Psoas muscle (tissue), 8 donors: ENCODE measurements at places on chromosomes 2 and 18.

GRCh38 chr2:30514134-30514847 lies 67.2 kb downstream of the LCLAT1 start:
- H3K27me3 ChIP-seq: no peaks in the 10 kb centered on the region
- DNase-seq: no peak
- H3K27ac ChIP-seq: peak overlapping the region; percentile 57
- H3K4me3 ChIP-seq: no peak overlapping the region
- H3K36me3 ChIP-seq: no peaks in the 10 kb centered on the region

- DNase-seq: no peak
- no peaks in the 10 kb centered on the region for H3K27me3 ChIP-seq
- H3K36me3 ChIP-seq: no peaks in the 10 kb centered on the region
- H3K4me3 ChIP-seq: no peak overlapping the region
- no peaks in the 10 kb centered on the region for H3K4me1 ChIP-seq
- no peak overlapping the region for H3K27ac ChIP-seq
Measured at GRCh38 chr2:156017341-156017885, 315.1 kb downstream of the NR4A2 start.

GRCh38 chr2:239137165-239137897 lies 263.5 kb downstream of the HDAC4 start:
- H3K27ac ChIP-seq: no peak overlapping the region
- no peaks in the 10 kb centered on the region for H3K27me3 ChIP-seq
- H3K4me1 ChIP-seq: no peaks in the 10 kb centered on the region
- H3K4me3 ChIP-seq: no peak overlapping the region

DNA sequence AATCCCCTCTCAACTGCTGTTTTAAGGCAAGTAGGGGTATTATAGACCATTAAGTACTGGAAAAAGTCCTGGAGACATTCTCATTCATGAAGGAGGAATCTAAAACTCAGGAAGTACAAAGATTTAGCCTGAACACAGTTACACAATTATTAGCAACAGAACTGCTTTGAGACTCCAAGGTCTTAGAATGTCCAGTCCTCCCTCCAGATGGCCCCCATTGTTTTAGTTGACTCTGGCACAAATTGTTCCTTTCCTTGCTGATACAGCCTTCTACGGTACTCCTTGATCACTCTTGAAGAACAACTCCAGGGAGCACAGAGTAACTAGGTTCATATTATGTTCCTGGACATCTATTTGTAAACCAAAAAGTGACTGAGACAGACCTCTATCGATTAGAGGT lies 210.1 kb upstream of the RND3 start:
- no peaks in the 10 kb centered on the region for H3K36me3 ChIP-seq
- DNase-seq: no peak
- no peaks in the 10 kb centered on the region for H3K4me1 ChIP-seq
- no peak overlapping the region for H3K4me3 ChIP-seq
- H3K27me3 ChIP-seq: no peaks in the 10 kb centered on the region
- H3K27ac ChIP-seq: peak overlapping the region; percentile 38

DNA sequence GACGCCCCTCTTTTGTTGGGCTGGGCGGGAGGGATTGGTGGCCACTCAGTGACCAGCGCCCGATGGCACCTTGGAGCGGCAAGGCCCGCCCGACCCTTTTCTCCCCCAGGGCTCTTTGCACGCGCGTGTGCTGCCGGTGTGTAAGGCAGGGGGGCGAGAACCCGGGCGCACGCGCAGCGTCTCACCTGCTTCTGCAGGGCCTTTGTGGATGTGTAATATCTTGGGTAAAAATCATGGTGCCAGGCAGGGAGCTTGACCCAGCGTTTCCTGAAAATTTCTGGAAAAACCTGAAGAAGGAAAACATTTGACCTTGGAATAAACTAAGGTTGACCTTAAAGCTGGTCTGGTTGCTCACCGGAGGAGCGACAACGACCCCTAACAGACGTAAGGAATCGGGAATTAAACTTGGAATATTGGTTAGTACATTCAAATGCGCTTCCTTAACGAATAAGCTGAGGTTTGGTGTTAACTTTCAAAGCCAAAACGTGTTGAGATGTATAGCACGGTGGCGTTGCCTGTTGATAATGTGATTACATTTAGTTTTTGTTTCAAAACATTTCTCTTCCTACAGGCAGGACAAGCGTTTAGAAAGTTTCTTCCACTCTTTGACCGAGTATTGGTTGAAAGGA lies 438 bp downstream of the HSPE1 start:
- no peak for DNase-seq
- peaks cover 49% of the 10 kb centered on the region for H3K4me1 ChIP-seq
- peaks cover 9% of the 10 kb centered on the region for H3K36me3 ChIP-seq
- peak overlapping the region; percentile 97 for H3K27ac ChIP-seq

- H3K36me3 ChIP-seq: no peaks in the 10 kb centered on the region
- H3K27me3 ChIP-seq: no peaks in the 10 kb centered on the region
- no peaks in the 10 kb centered on the region for H3K4me1 ChIP-seq
- no peak for DNase-seq
- no peak overlapping the region for H3K27ac ChIP-seq
Measured at GRCh38 chr2:234478121-234478858, 18.6 kb downstream of the ARL4C start.

DNA sequence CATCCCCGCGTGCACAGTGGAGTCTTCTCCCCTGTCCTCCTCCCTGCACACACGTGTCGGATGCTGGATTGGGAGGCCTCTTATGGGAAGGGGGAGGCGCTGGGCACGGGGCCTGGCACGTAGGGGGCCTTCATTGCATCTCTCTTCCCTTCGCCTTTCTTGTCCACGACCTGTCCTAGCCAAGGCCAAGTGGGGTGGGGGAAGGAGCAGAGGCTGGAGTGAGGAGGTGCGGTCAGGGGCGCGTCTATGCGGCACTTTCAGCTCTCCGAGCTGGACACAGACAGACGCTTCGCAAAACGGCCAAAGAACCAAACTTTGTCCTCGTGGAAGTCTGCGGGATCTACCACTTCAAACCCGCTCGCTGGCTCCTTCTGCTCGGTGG lies 13.4 kb downstream of the ALPG start:
- no peak for DNase-seq
- H3K36me3 ChIP-seq: no peaks in the 10 kb centered on the region
- H3K27ac ChIP-seq: no peak overlapping the region
